Foreskin keratinocyte (primary cell): ENCODE measurements at places on chromosomes 16 and 17. TPM values are rescaled to one million over a fixed set of nuclear protein-coding genes. Genes with fewer than 3 reads are reported as not detected.

- DNase-seq: no peak
Measured at GRCh38 chr16:83802554-83803205, 5.1 kb upstream of the HSBP1 start.

The NPIPA7 gene
- 7.1 and 7.5 TPM in 2 replicates for total RNA-seq

- DNase-seq: no peak
Measured at GRCh38 chr17:61405686-61406536, 6.3 kb downstream of the TBX2 start.

The WNT3 gene
- total RNA-seq: 1.2 and 1.3 TPM in 2 replicates

The LLGL2 gene
- 24.6 and 28.2 TPM in 2 replicates for total RNA-seq
